ENCODE measurements at places on chromosomes 6 and 20. TPM values are rescaled to one million over a fixed set of nuclear protein-coding genes. Genes with fewer than 3 reads are reported as not detected.
A peak's percentile ranks its signal among the peaks of the same experiment; 100 is the strongest.

DNA sequence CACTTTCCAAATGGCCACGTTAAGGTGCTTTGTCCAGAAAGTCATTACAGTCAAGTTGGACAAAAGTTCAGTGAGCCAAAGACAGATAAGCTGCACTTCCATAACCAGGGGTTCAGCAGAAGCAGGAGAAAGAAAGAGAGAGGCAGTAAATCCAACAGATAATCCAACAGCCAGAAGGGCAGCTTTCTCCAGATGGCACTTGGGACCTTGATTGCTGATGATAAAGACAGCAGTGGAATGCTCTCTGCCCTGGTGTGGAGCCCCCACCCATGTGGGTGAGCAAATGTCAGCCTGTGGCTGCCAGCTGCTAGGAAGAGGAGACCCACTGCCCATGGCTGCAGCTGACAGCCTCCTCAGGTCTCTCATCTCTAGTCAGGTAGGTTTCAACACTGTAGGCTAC, 18.7 kb upstream of the NRSN1 start:
- H3K27me3 ChIP-seq, result no peaks in the 10 kb centered on the region
- H3K36me3 ChIP-seq, result no peaks in the 10 kb centered on the region
- H3K27ac ChIP-seq, result no peak overlapping the region
- no peaks in the 10 kb centered on the region for H3K4me1 ChIP-seq

DNA sequence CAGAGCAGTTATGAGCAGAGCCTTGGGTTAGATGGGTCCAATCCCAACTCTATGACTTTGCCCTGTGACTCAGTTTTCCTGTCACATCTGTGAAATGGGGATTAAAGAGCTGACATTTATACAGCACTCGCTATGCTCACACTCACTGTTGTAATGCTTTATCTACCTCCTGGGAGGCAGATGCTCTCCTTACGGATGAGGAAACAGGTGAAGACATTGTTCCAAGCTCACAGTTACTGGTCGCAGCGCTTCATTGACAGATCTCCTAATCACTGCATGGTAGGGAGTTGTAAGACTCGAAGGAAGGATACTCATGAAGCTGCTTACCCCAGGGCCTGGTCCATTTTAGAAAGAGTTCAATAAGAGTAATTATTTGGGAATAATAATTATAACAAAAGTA, 2.9 kb upstream of the MYLK2 start:
- peaks cover 11% of the 10 kb centered on the region for H3K4me1 ChIP-seq
- no peaks in the 10 kb centered on the region for H3K27me3 ChIP-seq
- no peak overlapping the region for H3K27ac ChIP-seq
- DNase-seq, result no peak

DNA sequence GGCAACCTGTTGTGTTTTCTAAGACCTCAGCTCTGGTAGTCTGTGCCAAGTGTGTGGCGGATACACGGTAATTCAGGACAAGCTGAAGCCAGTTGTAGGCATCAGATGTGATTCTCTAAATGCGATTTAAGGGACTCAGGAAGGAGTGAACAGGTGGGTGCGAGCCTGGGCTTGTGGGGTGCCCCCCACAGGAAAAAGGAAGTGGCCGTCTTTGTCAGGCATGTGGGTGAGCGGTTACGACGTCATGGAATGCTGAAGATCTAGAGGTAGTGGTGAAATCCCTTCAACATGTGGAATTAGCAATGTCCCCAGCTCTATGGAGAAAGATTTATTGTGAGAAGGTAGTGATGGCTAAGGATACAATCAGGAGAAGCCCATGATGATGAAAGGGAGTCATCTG, 95.1 kb upstream of the EXOC2 start:
- no peak for DNase-seq
- H3K4me1 ChIP-seq, result no peaks in the 10 kb centered on the region
- no peaks in the 10 kb centered on the region for H3K36me3 ChIP-seq
- no peaks in the 10 kb centered on the region for H3K27me3 ChIP-seq
- H3K4me3 ChIP-seq, result no peak overlapping the region

DNA sequence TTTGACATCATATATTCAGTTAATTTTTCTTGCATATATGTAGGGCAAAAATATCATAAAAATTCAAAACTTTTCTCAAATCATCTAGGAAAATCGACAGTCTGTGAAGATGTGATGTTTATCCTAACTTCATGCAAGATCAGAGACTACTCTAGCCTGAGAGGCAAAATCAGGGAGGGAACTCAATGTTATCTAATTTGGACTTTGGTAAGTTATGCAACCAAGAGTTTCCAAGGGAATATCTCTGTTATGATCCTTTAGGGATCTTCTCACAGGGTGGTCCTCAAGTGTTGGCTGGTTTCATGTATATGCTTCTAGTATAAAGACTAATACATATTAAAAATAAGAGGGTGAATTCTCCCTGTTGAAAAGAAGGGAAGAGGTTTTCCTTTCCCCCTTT, 723.9 kb downstream of the KHDRBS2 start:
- H3K4me1 ChIP-seq, result no peaks in the 10 kb centered on the region
- no peak overlapping the region for H3K4me3 ChIP-seq
- no peaks in the 10 kb centered on the region for H3K36me3 ChIP-seq
- no peaks in the 10 kb centered on the region for H3K27me3 ChIP-seq
- no peak overlapping the region for H3K27ac ChIP-seq

DNA sequence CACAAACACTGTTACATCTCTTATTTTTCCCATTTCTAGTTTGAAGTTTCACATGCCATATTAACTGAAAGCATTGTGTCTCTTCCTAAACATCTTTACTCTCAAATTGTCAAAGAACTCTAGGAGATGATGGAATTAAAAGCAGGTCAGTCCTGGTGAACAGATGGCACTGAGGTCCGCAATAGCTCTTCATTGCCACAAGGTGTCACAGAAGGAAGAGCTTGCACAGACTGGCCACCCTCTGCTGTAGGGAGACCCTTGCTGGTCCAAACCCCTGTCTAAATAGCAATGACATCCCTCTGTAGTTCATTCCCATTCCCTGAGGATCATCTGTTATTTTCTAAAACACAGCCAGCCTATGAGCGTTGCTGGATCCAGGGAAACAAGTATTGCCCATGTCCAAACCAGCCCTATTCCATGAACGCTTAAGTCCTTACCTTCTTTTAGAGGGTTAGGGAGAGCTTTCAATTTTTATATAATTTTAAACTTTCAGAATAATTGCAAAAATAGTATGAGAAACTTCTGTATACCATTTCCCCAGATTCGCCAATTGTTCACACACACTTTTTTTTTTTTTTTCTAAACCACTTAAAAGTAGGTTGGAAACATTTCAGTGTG, 10.1 kb upstream of the HDAC2 start:
- no peak overlapping the region for H3K27ac ChIP-seq
- no peaks in the 10 kb centered on the region for H3K36me3 ChIP-seq
- H3K4me3 ChIP-seq, result no peak overlapping the region
- no peaks in the 10 kb centered on the region for H3K27me3 ChIP-seq
- DNase-seq, result peak; percentile 38

DNA sequence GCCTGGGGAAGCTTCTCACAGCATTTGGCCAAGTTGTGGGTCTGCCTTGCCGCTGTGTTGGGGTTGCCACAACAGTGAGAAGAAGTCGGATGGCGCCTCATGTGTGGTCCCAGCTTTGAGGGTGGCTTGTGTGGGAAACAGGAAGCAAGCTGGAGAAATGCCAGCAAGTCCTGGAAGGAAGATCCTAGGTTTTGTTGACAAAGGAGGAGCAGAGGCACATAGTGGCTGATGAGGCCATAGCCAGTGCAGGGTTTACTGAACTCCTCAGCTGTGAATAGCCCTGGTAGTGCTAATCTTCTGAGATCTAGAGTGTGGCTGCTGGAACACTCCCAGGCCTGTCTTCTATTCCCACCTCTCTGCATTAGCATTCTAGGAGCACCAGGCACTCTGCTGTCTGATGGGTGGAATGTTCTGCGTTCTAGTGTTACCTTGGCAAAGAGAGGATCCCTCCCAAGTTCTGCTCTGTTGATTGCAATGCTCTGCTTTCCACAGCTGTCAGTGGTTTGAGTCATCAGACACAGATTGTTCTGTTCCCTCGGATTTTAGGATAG, 25.2 kb downstream of the SNPH start:
- H3K27me3 ChIP-seq, result no peaks in the 10 kb centered on the region
- no peaks in the 10 kb centered on the region for H3K36me3 ChIP-seq
- DNase-seq, result peak; percentile 26
- no peak overlapping the region for H3K4me3 ChIP-seq
- no peak overlapping the region for H3K27ac ChIP-seq
- H3K4me1 ChIP-seq, result no peaks in the 10 kb centered on the region

DNA sequence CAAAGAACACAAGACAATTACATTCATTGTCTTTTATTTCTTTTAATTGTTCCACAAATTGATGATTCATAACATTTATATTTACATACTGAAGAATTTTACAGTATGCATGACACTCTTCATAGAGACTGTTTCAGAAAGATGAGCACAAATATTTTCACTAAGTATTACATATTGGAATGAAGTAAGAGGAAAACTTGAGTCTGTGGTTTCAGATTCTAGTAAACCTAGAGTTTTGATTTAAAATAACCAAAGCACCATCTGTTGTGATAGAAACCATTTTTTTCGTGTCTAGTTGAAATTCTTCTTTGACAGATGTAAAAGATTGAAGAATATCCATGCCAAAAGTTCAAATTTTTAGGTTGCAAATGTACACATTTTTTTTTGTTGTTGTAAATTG, 32.1 kb upstream of the OPN5 start:
- DNase-seq, result no peak
- H3K4me3 ChIP-seq, result no peak overlapping the region
- H3K27me3 ChIP-seq, result no peaks in the 10 kb centered on the region
- H3K36me3 ChIP-seq, result no peaks in the 10 kb centered on the region
- no peak overlapping the region for H3K27ac ChIP-seq
- no peaks in the 10 kb centered on the region for H3K4me1 ChIP-seq

- peaks cover 10% of the 10 kb centered on the region for H3K4me1 ChIP-seq
- DNase-seq, result peak; percentile 94
- H3K36me3 ChIP-seq, result no peaks in the 10 kb centered on the region
- peak overlapping the region; percentile 5 for H3K4me3 ChIP-seq
- H3K27me3 ChIP-seq, result no peaks in the 10 kb centered on the region
- H3K27ac ChIP-seq, result peak overlapping the region; percentile 45
Observed at GRCh38 chr6:25302677-25303128, 23.5 kb downstream of the CARMIL1 start.

- no peak overlapping the region for H3K27ac ChIP-seq
- no peak overlapping the region for H3K4me3 ChIP-seq
- no peaks in the 10 kb centered on the region for H3K36me3 ChIP-seq
- DNase-seq, result no peak
Observed at GRCh38 chr6:41224800-41225199, 3.3 kb upstream of the TREML4 start.

- H3K27ac ChIP-seq, result no peak overlapping the region
- DNase-seq, result no peak
Observed at GRCh38 chr6:140782941-140783340, 1349.8 kb upstream of the GJE1 start.

GRCh38 chr6:80380566-80380965, 274.1 kb downstream of the BCKDHB start:
- no peak overlapping the region for H3K4me3 ChIP-seq
- H3K4me1 ChIP-seq, result no peaks in the 10 kb centered on the region
- no peaks in the 10 kb centered on the region for H3K36me3 ChIP-seq
- no peak for DNase-seq
- H3K27me3 ChIP-seq, result no peaks in the 10 kb centered on the region
- H3K27ac ChIP-seq, result no peak overlapping the region

DNA sequence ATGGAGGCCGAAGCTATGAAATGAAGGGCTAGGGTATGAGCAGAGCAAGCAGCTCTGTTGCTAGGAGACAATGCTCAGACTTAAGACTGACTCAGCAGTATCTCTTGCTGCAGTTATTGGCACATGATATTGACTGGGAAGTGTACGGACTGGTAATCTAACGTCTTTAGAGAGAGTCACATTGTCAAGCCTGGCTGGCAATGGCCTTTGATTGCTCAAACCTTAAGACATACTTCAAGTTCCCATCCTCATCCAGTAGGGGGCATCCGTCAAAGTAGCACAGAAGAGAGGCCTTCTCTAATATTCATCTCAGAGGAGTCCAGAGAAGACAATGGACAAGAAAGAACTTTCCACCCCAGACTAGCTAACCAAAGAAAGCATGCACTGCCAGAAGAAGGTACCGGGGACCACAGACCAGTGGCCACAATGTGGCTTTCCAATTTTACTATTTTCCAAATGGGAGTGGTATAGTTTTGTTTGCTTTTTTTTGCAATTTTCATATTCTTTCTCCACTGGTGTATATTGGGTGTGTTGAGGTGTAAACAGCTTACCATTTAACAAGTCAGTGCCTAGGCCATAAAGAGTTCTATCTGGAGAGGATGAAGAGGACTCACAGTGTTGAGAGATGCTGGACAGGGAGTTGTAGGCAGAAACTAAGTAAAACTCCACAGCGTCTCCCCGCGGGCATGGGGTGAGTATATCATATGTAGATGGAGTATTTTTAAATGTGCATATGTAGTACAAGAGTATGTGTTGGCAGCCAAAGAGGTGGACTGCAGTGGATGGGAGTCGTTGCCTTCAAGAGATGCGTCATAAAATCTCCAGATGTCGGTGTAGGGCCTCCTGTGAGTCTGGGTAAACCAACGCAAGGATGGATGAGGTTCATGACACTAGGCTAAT, 36.7 kb downstream of the LRFN2 start:
- peak; percentile 28 for DNase-seq
- no peaks in the 10 kb centered on the region for H3K4me1 ChIP-seq
- no peak overlapping the region for H3K4me3 ChIP-seq
- no peak overlapping the region for H3K27ac ChIP-seq

DNA sequence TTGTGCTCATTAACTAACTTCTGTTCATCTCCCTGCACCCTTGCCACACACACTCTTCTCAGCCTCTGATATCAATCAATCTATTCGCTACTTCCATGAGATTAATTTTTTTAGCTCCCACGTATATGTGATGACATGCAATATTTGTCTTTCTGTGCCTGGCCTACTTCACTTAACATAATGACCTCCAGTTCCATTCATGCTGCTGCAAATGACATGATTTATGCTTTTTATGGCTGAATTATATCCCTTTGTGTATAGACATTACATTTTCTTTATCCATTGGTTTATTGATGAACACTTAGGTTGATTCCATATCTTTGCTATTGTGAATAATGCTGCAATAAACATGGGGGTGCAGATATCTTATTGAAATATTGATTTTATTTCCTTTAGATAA, 50.8 kb upstream of the SPTLC3 start:
- DNase-seq, result no peak
- no peak overlapping the region for H3K4me3 ChIP-seq
- no peaks in the 10 kb centered on the region for H3K36me3 ChIP-seq
- H3K27ac ChIP-seq, result no peak overlapping the region
- no peaks in the 10 kb centered on the region for H3K4me1 ChIP-seq

DNA sequence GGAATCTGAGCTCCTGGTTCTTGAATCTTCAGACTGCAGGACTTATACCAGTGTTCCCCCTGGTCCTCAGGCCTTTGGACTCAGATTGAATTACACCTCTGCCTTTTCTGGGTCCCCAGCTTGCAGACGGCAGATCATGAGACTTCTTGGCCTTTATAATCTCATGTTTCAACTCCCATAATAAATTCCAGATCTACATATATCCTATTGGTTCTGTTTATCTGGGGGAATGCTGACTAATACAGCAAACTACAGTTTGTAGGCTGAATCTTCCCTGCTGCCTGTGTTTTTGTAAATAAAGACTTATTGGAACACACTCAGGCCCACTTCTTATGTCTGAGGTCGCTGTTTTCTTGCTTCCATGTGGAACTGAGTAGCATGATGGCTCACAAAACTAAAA, 184.7 kb downstream of the HDGFL1 start:
- H3K36me3 ChIP-seq, result no peaks in the 10 kb centered on the region
- H3K27me3 ChIP-seq, result no peaks in the 10 kb centered on the region
- no peak overlapping the region for H3K27ac ChIP-seq
- H3K4me3 ChIP-seq, result no peak overlapping the region

Gene PTPRA
- total RNA-seq, result 27.9 TPM

Gene C20orf144
- under 0.01 TPM for total RNA-seq

Gene PCSK2
- not detected for total RNA-seq

Gene TP53TG5
- under 0.01 TPM for total RNA-seq

Gene OPRL1
- total RNA-seq, result 2.6 TPM

Gene MEP1A
- total RNA-seq, result not detected

Gene OXT
- not detected for total RNA-seq

Gene CLPSL2
- total RNA-seq, result not detected

All from fibroblast of lung (primary cell).